ENCODE measurements at places on chromosomes 3 and 15.

GRCh38 chr3:29152379-29152778 is 128.5 kb upstream of the RBMS3 start:
- H3K4me1 ChIP-seq, result no peaks in the 10 kb centered on the region
- H3K4me3 ChIP-seq, result no peak overlapping the region
- DNase-seq, result no peak
- H3K36me3 ChIP-seq, result no peaks in the 10 kb centered on the region
- no peaks in the 10 kb centered on the region for H3K27me3 ChIP-seq
- H3K27ac ChIP-seq, result no peak overlapping the region

DNA sequence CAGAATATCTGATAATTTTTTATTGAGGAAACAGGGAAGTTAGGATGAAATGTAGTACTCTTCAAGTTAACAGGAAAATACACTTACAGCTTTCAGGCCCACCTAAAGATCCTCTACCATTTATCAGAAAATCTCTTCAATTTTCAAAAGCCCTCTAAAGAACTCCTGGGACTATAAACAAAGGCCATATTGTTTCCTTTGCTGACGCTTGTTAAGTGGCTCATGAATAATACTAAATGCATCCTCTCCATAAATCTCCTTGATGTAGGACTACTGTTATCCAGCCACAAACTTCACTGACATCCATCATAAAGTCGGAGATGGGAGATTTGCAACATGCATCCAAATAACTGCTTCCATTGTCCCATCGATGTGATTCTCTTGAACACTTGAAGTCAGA is 326.5 kb downstream of the ZIC1 start:
- H3K4me1 ChIP-seq, result no peaks in the 10 kb centered on the region
- H3K4me3 ChIP-seq, result no peak overlapping the region
- no peaks in the 10 kb centered on the region for H3K27me3 ChIP-seq
- DNase-seq, result no peak
- no peak overlapping the region for H3K27ac ChIP-seq

DNA sequence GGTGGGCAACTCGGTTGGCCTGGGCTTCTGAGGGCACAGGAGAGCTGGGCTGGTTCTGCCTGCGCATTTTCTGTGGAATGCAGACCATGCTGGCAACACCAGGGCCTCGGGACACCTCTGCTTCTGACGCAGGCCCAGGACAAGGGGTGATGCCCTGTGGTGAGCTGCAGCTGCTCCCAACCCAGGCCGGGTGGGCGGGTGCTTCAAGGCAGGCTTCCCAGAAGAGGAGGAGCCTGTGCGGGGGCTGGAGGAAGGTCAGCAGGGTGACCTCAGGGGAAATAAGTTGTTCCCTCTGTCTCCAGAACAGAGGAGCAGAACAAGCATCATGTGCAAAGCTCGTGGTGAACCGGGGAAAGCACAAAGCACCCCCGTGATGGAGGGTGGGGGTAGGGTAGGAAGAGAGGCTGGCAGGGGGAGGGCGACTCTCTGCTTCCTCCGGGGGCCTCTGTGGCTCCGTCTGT is 11.0 kb upstream of the PLXNA1 start:
- peaks cover 3% of the 10 kb centered on the region for H3K4me1 ChIP-seq
- DNase-seq, result no peak
- no peak overlapping the region for H3K4me3 ChIP-seq
- H3K27me3 ChIP-seq, result peaks cover 12% of the 10 kb centered on the region

DNA sequence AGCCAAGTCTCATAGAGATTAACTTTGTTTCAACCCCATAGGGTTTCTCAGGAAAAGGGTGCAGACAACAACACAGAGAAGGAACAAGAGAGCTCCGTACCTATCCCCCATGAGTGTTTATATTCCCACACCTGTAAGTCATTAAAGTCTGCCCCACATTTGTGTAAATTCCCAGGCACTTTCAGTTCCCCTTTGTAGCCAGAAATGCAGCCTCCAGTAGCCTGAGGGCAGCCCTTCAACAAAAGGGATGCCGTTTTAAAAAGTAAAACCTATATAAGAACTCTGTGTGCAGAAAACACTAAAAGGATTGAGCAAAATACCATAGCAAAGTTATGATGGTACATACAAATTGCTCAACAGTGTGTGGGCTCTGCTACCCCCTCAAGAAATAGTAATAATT is 59.7 kb upstream of the TMEM108 start:
- no peaks in the 10 kb centered on the region for H3K36me3 ChIP-seq
- no peak for DNase-seq
- no peaks in the 10 kb centered on the region for H3K4me1 ChIP-seq
- no peaks in the 10 kb centered on the region for H3K27me3 ChIP-seq
- no peak overlapping the region for H3K4me3 ChIP-seq

DNA sequence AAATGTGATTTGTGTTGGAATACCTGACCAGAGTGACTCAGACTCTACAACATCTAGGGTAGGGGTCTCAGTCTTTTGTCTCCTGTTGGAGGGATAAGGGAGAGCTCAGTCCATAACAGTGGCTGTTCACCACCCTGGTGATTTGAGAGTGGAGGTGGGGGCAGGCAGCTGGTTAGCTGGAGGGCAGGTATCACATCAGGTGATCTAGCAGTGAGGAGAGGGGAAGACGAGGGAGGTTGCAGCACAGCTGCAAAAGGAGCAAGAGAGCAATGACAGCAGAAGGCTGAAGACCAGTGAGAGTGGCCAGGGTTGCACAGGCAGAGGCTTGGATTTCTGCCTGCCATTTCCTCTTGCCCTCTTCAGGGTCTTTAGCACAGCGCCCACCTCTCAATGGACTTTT is 38.4 kb downstream of the PLCL2 start:
- no peak overlapping the region for H3K27ac ChIP-seq
- H3K36me3 ChIP-seq, result peaks cover 3% of the 10 kb centered on the region
- H3K4me1 ChIP-seq, result peaks cover 29% of the 10 kb centered on the region

All from T-helper 17 cell (primary cell).